ENCODE measurements at places on chromosomes 3 and 15. TPM values are rescaled to one million over a fixed set of nuclear protein-coding genes. Genes with fewer than 3 reads are reported as not detected.
A peak's percentile ranks its signal among the peaks of the same experiment; 100 is the strongest.

The CLDN18 gene
- total RNA-seq: 0.12 TPM

The P2RY12 gene
- 1.5 TPM for total RNA-seq

- no peak for DNase-seq
These were observed 116.1 kb upstream of the DNAJC19 start for GRCh38 chr3:181105646-181106045.

DNA sequence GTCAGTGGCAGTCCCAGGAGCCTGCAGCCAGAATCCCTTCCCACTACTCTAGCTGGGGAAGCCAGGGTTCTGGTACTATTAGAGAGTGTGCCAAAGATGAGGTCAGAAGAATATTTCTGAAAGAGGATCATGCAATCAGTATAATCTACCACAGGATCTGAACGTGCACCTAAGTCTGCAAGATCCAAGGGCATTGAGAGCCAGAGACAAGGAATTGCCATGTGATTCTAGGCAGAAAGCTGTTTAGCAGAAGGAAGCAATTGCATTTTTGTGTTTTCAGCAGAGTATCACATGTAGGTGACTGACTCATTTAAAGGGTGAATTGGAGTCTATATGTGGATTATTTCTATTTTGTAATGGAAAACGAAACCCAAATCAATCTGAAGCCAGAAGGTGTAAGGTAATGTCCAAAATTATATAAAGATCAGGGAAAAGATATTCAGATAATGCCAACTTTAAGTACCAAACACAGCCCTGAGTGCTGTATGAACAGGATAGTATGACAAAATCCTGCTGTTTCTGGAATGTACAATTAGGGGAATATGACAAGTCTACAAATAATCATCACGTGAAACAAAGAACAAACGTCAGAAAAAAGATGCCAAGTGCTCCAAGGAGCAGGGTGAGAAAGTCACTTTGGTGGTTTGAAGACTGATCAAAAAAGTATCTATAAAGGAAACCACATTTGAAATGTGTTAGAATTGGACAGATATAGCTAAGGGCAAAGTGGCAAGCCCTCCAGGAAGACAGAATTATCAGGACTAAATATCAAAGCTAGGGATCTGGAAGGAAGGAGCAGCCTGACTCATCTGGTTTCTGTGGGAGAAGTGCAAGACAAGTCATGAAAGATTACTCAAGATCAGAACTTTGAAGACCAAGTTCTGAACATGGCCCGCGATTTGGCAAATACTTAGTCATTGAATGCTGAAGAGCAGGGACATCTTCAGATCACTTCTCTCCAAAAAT is 1036.6 kb downstream of the NTRK3 start:
- no peak for DNase-seq

- no peak for DNase-seq
These were observed 23.2 kb upstream of the SNRPA1 start for GRCh38 chr15:101318147-101318819.

The AMOTL2 gene
- 119 TPM for total RNA-seq

DNA sequence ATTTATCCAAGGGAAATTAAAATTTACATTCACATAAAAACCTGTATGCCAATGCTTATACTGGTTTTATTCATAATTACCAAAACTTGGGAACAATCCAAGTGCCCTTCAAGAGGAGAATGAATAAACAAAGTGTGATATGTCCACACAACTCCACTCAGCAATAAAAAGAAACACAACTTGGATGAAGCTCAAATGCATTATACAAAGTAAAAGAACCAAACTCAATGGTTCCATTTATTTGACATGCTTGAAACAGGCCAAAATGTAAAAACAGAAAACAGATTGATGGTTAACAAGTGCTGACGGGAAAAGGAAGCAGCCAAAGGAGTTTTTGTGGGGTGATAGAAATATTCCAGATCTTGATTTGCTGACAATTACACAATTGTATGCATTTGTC is 23.5 kb downstream of the OCA2 start:
- no peak for DNase-seq

DNA sequence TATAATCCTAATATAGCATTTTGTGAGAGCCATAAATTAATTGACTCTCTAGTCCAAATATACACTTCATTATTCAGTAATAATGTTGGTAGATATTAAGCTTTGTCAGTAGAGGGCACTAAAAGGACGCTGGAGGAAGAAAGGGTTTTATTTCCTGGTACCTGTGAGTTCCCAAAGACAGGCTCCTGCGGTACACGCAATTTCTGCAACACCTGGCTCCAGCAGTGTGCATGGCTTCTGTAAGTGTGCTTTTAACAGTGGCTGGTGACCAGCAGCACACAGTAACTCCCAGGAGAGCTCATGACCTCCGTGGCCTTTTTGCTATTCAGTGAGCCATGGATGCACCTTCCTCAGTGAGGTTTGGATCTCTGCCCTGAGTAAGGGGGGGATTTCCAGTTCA is 338.3 kb upstream of the ZNF385D start:
- no peak for DNase-seq

DNA sequence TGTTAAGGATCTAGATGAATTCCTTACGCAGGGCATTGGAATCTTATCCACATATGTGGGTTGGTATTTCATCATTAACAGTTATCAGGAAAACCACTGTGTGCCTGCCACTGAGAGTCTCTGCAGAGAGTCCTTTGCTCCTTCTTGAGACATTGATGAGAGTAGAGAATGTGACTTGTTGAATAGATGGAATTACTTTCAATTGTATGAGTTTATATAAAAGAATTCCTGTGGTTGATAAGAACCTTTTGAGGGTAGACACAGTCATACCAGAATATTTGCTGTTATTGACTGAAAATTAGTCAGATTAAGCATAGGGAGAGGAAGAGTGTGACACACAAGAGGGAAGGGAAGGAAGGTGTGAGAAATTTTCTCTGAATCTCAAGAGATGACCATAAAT is 30.8 kb downstream of the ARHGEF26 start:
- no peak for DNase-seq

DNA sequence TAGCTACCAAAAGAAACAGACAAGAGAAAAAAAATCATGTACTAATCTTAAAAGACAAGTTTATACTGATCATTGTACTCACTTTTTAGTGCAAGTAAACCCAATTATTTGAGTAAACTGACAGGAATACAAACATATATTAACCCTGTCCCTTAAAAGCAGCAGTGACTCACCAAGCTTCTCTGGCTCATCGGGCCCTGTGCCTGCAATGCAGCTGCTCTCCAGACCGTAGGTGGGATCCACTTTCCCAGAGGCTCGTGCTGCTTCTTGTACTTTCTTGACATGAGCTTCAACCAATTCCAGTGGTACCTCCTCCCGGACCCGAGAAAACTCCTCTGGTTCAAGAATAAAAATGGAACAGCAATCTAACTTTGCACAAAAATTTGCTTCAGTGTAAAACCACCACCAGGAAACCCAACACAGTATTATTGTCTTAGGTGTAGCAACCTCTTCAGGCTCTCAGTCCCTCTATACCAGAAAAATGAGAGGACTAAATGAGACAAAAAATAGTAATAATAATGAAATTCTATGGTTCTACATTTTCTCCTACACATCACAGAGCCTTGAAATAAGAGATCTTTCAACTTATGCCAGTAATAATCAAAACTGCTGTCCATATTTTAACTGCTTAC is 82.6 kb upstream of the CSPG5 start:
- DNase-seq: no peak

GRCh38 chr15:33114374-33114717 is 80.2 kb downstream of the FMN1 start:
- no peak for DNase-seq

GRCh38 chr15:75925440-75925839 is 21.8 kb downstream of the FBXO22 start:
- DNase-seq: no peak

DNA sequence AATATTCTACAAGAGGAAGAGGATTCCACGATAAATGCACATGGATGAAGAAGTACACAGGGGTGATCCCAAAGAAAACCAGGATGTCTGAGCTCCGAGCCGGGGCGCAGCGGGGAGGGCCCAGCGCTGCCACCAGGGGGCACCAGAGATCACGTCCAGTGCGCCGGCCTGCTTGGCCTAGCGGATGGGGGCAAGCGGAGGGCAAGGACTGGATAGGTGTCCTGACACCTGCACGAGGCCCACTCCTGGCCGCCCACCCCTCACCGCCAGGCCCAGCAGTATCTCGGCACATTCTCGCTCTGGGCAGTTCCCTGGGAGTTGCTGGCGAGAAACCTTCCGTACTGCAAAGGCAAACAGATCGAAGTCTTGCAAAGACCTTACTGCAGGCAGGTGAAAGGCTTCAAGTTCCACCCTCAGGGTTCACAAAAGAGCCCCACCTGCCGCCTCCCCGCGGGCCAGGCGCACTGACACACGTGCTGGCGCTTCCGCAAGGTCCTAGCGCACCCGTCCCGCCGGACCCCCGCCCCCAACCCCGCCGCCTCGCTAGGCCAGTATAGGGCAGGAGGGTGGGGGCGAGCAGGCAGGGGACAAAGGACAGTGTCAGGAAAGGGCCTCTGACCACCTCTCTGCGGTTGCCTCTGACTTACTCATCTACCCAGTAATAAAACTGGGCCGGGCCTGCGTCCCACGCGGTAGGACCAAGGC is 3.3 kb downstream of the ANKRD63 start:
- peak; percentile 71 for DNase-seq

DNA sequence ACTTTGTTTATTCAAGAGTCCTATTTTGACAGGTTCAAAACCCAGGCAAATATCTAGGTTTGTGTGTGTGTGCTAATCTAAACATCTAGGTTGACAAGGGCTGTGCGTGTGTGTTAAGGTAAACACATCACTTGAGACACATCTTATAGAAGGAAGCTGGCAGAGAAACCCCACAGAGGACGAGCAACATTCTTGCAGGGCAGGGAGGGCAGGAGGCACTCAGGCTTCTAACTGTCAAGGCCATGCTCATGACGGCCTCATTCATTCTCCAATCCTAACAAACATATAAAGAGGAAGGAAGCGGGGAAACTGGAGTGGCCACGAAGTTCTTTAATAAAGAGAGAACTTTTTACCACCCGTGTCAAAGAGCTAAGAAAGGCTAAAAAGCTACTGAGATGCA is 43.4 kb downstream of the SLCO2A1 start:
- no peak for DNase-seq

- DNase-seq: no peak
These were observed 115.9 kb downstream of the DCLK3 start for GRCh38 chr3:36648241-36649034.

The FYTTD1 gene
- 39.9 TPM for total RNA-seq

- DNase-seq: no peak
These were observed 829 bp downstream of the SELENOT start for GRCh38 chr3:150603980-150604319.

The COL6A5 gene
- not detected for total RNA-seq

DNA sequence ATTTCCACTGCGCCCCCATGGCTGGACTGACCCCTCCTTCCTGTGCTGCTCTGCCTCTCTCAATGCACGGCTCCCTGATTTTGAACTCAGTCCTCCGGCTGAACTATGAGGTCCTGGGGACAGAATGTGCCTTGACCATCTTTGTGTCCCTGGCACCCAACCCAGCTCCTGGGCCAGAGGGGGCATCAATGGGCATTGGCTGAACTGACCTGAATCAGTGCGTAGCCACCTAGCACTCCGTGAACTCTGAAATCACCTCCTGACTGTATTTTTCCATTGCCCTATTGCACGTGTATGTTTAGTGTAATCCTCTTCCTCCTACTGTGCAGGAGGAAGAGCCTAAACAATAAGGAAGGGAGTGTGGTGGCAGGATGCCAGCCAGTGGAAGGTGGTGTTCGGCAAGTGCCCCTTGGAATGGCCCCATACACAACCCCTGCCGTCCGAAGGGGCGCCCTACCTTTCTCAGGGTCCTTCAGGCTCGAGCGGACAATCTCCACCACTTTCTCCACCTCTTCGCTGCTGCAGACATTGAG is 33.5 kb downstream of the BDH1 start:
- no peak for DNase-seq

- DNase-seq: no peak
These were observed 94.3 kb upstream of the SGO1 start for GRCh38 chr3:20280257-20280656.

DNA sequence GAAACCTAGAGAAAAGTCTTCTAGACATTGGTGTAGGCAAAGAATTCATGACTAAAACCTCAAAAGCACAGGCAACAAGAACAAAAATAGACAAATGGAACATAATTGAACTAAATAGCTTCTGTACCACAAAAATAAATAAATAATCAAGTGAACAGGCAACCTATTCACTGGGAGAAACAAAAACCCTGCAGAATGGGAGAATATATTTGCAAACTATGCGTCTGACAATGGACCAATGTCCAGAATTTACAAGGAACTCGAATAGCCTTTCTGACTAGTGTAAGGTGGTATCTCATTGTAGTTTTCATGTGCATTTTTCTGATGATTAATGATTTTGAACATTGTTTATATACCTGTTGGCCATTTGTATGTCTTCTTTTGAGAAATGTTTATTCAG is 37.0 kb upstream of the GCSAM start:
- no peak for DNase-seq

The GOLGA6D gene
- not detected for total RNA-seq

- no peak for DNase-seq
These were observed 551.9 kb upstream of the GOLIM4 start for GRCh38 chr3:168647582-168647981.

DNA sequence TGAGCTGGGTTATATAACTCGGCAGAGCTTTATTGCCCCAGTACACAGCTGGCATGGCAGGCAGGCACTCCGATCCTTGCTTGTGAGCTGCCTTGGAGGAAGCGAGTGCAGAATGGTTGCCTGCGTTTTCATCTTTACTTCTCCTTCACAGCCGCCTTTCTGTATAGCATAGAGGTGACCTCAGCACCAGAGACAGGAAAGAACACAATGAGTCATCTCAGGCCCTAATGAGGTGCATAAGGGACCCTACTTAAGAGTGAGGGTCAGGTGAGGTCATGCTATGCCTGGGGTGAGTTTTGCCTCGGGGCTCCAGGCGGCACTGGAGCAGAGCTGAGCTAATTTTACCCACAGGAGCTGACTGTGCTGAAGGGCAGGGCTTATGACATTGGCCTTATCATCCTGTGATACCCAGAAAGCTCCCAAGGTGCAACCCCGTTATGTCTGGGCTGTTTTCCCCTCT is 43.5 kb downstream of the LPP start:
- DNase-seq: peak; percentile 60

The RAD51 gene
- total RNA-seq: 0.30 TPM

- DNase-seq: no peak
These were observed 47.5 kb upstream of the SLC9A9 start for GRCh38 chr3:143895805-143896204.

The TRPM1 gene
- total RNA-seq: not detected

GRCh38 chr3:183904833-183905780 is 20.4 kb upstream of the PARL start:
- no peak for DNase-seq

The AGBL1 gene
- total RNA-seq: not detected

DNA sequence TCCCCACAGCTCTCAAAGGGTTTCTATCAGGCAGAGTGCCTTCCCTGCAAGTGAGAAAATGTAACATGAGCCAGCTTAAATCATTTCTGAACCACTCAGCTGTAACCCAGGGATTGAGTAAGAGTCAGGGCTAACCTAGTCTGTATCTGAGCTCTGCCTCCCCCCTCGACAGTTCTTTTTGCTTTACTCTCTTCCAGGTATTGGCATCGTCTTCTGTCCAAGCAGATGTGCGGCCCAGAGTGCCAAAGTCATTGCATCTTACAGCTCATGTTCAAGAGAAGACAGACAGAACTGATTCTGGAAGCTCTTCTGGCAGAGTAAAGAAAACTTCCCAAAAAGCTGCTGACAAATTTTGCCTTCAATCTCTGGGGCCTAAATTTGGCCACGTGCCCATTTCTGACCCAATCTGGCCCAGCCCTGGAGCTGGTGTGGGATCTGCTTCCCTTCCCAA is 74.8 kb downstream of the ABHD5 start:
- DNase-seq: no peak

GRCh38 chr3:195532345-195532744 is 10.8 kb downstream of the PPP1R2 start:
- DNase-seq: no peak

Measured in right atrium auricular region (tissue), 2 donors.